Activated gamma-delta T cell treated with Interleukin-2 at 50 U/mL for 16 hours (primary cell): ENCODE measurements at places on chromosomes 2 and 18.

DNA sequence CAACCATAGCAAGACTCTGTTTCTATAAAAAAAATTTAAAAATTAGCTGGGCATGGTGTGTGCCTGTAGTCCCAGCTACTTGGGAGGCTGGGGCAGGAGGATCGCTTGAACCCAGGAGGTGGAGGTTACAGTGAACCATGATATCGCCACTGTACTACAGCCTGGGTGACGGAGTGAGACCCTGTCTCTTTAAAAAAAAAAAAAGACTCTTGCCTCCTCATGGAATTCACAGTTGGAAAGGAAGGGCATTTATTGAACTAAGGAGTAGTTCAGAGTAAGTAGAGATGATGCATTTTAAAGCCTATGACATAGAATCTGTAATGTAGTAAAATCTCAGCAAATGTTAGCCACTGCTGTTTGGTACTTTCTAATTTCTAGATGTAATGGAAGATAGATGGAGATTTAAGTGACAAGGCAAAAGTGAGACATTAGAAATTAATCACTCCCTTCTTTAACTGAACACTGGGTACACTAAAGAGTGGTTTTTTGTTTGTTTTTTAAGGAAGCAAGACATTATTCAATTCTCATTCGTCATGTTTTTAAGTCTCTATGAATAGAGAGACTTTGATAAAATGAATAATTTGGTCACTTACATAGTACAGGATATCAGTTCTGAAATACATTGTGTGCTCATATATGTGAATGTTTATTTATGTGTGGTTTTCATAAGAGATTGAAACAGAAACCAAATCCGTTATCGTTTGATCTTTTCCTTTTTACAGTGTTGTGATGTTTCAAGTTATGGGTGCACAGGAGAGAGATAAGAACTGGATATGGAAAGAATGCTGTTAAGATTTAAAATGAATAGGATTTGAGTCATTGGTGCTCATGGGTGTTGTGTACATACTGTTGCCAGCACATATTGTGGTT, 186.1 kb upstream of the STON1 start:
- no peak for DNase-seq

DNA sequence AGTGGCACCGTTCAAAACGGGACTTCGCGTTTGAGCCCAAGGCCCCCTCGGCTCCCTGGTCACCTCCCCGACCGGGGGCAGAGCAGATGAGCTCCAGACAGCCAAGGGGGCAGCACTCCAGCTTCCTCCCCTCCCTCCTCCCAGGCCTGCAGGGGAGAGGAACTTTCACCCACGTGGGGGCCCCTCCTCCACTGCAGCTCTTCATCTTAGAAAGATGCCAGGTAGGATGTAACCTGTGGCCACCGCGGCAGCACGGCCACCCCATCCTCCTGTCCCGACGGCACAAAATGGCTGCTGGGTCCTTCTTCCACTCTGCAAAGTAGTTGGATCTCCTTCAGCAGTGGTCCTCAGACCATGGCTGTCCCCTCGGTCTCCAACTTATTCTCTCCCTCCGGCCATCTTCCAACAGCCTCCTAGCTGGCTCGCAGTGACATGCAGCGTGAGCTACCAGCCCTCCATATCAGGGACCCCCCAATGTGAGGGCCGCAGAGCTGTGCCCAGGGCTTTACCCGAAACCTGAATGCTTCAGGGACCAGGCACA, 94.5 kb upstream of the ID2 start:
- DNase-seq = no peak

- DNase-seq = no peak
These were observed 140.4 kb downstream of the CDH2 start for GRCh38 chr18:28036488-28036887.

DNA sequence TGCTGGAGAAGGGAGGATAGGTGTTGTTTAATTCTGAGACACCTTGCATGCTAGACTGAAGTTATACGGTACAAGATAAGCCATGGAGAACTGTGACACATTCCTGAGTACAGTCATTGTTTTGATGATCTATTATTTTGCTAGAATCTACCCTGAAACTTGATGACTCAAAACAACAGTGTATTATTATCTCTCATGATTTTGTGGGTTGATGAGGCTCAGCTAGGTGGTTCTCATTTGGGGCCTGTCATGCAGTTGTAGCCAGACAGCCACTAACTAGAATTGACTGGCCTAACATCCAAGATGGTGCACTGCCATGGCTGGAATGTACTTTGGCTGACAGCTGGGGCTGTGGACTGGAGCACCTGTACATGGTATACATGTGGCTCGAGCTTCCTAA, 5.4 kb upstream of the IL1R1 start:
- no peak for DNase-seq

- no peak for DNase-seq
These were observed 12.9 kb upstream of the PGAP1 start for GRCh38 chr2:196939371-196939770.
